Head of caudate nucleus (tissue), 42 donors: ENCODE measurements at places on chromosomes 11 and 22.

DNA sequence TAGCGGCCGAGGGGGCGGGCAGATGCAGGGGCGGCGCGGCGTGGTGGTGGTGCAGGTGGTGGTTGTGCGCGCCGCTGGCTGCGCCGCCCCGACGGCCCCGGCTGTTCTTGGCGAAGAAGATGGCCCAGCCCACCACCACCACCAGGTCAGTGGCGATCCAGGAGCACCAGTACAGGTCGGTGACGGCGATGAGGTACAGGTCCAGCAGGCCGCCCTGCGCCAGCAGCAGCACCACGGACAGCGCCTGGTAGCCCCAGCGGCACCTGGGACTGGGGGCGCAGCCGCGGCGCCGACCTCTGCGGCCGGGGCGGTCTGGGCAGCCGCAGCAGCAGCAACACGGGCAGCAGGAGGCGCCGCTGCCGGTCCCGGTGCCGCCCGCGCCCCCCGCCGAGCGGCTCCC, 879 bp downstream of the TMEM121B start:
- no peak for DNase-seq

DNA sequence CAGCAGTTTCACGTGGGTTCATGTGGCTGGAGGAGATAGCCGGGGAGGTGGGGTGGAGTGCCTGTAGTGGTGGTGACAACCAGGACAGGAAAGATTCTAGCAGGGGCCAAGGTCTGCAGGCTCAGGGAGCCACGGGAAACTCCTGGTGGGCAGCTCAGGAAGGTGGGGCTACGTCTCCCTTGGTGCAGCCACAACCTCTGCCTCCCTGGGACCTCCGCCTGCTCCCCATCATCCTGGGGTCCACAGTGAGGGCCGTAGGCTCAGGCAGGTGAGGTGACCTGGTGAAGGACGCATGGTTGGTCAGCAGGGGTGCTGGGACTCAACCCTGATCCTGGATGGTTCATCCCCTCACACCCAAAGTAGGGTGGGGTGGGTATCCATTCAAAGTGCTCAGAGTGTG, 524.1 kb downstream of the TBC1D22A start:
- DNase-seq, result no peak

- peak; percentile 99 for DNase-seq
Measured at GRCh38 chr22:23144932-23145877, at the start of gene RAB36. Gene RAB36 (plus strand): TSS chr22:23145477. CDS start chr22:23146617, 1,140 bp downstream.

DNA sequence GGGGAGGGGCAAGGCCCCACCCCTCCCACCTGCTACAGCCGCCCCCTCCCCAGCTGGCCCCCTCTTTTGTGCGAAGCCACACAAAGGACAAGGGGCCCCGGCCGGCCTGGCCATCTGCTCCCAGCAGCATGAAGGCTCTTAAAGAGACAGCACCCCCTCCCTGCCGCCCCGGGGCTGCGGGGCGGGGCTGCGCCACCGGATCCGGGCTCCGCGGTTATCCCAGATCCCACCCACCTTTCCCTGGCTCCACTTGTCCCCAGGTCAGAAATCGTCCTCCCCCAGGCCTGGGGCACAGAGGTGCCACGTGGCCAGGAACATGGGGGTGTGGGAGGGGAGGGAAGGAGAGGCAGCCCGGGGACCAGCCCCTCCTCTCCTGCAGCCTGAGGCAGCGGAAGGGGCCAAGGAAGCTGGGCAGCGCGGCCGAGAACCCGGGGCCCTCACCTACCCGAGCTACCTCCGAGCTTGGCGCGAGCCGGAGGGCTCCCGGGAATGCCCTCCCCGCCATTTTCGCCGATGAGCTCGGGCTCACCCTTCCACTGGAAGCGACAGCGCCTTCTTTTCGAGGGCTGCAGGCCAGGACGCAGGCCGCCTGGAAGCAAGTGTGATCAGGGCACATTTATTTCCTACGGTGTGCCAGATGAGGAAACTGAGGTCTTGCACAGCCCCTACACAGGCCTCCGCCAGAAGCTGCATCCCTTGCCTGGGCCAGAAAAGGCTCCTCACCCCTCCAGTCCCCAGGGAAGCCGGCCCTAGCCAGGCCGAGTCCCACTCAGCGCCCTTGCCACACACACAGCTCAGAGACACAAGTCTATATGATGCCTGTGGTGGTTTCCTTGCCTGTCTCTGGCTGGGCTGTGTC, 2.5 kb upstream of the RCOR2 start:
- no peak for DNase-seq

- no peak for DNase-seq
Measured at GRCh38 chr11:1671658-1672057, 25.3 kb upstream of the KRTAP5-6 start.

GRCh38 chr22:42966497-42966896, 48.5 kb downstream of the PACSIN2 start:
- no peak for DNase-seq

- no peak for DNase-seq
Measured at GRCh38 chr11:7574491-7575130, 60.8 kb downstream of the PPFIBP2 start.

DNA sequence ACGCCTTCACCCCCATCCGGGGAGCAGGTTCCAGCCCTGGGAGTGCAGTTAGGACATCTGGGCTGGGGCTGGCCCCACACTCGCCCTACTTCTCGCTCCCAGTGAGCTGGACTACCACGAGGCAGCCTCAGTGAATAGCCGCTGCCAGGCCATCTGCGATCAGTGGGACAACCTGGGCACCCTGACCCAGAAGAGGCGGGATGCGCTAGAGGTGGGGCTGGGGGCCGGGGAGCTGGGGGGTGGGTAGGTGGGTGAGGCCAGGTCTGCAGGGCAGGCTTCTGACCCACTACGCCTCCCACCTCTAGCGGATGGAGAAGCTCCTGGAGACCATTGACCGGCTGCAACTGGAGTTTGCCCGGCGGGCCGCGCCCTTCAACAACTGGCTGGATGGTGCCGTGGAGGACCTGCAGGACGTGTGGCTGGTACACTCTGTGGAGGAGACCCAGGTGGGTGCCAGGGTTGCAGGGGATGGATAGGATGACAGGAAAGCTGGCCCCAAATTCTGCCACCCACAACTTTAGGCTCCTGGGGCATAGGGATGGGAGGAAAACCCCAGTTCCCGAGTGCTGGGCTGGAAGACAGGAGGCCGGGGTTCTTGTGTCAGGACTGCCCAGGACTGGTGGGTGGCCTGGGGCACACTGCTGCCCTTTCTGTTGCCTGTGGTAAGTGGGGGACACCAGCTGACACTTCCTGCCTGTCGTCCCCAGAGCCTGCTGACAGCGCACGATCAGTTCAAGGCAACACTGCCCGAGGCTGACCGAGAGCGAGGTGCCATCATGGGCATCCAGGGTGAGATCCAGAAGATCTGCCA, 8.3 kb downstream of the CTSF start:
- no peak for DNase-seq

DNA sequence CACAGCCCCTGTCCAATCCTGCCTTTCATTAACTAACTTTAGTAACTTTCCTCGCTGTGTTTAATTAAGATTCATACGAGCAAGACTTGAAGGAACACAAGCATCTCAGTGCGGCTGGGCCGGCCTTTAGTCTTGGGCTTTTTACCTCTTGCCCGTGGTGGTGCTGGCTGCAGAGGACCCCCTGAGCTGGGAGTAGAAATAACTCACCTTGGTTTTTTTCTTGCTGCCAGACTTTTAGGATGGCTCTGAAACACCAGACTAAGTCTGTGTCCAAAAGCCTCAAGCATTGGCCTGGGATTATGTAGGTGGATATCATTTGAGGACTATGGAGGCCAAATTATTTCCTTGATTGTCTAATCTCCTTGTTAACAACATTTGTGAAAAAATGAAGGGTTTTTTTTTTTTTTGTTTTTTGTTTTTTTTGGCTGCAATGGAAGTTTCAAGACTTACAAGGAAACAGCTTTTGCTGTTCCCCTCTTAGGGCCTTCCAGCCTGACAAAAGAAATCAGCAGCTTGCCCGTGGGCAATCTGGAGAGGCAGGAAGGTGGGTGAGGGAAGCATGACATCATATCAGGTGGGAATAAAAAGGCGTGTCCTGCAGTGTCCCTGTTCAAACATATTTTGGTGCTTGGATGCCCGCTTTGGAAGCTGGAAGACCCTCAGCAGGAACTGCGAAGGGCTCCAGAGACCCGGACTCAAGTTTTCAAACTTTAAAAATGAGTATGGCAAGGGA, 44.0 kb downstream of the SMIM38 start:
- no peak for DNase-seq
